ENCODE measurements at places on chromosomes 12 and 14.

- no peak for DNase-seq
Observed at GRCh38 chr12:101969-102878, 35.7 kb downstream of the IQSEC3 start.

DNA sequence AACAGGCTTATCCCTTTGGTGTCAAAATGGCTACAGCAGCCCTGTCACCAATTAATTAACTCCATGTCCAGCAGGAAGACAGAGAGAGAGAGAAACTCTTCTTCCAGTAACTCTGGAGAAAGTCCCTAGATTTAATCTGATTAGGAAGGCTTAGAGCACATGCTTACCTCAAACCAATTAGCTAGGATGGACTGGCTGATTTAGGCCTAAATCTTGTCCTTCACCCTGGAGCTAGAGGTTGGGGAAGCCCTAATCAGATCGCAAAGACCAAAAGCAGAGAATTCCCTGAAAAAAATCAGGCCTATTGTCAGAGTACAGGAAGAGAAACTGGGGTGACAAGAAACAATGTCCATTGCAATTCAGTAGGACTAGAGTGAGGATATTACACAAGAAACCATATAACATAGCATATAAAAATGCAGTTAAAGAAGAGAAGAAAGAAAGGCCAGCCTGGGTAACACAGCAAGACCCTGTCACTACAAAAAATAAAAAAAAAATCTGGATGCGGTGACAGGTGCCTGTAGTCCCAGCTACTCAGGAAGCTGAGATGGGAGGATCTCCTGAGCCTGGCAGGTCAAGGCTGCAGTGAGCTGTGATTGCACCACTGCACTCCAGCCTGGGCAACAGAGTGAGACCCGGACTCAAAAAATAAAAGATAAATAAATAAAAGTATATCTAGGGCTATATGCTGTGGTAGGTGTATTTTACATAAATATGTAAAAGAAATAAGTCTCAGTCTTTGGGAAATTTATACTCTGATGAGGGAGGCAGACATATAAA is 34.9 kb upstream of the TUBA1A start:
- DNase-seq, result no peak

DNA sequence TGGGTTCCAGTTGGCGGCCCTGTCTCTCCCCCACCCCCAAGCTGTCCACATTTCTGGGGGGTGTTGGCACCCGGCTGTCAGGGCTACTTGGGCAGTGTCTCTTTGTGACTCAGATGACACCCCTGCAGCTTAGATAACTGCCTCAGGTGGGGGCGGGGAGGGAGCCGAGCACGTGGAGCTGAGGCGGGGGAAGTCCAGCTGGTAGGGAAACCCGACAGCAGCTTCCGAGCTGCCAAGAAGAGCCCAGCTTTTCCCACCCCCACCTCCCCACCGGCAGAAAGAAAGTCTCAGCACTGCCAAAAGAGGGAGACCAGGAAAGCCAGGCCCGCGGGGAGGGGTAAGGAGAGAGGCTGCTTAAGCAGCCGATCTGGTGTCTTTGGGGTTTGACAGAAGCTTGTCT is 1.4 kb downstream of the LRTM2 start:
- DNase-seq, result no peak

GRCh38 chr14:98122527-98122926 is 1149.5 kb downstream of the BCL11B start:
- DNase-seq, result peak; percentile 19

DNA sequence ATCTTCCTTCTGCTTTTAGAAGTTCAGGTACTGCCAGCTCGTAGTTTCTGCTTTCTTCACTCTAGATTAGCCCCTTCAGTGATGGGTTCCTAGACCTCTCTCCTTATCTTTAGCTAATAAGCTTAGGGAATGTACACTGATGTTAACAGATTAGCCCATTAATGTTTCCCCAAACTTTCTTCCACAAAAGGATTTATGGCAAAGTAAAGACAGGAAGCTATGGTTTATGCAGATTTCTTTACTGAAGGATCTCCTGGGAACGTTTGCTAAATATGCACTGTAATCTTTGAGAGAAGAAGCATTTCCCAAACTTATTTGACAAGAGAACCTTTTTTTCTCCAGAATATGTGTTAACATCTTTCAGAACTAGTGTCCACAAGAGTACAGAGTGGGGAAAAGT is 4.2 kb downstream of the SOCS4 start:
- DNase-seq, result no peak

GRCh38 chr12:51661836-51662235 is 70.8 kb downstream of the SCN8A start:
- no peak for DNase-seq

DNA sequence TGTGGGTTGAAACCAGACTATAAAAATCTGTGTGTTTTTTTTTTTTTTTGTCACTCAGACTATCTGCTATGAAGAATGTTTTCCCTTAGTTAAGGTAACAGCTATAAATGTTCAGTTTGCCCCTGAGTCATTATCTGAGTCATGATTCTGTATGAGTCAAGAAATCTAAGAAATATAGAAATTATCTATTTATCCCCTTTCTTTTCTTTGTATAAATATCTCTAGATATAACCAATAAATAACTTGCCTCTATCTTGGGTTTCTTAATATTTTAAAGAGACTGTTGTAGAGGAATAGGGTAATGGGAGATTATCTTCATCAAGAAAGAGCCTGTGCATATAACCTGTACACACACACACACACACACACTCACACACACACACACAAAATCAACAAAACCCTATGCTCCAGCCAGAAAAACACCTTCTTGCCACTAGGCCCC is 161.7 kb upstream of the EEA1 start:
- no peak for DNase-seq

DNA sequence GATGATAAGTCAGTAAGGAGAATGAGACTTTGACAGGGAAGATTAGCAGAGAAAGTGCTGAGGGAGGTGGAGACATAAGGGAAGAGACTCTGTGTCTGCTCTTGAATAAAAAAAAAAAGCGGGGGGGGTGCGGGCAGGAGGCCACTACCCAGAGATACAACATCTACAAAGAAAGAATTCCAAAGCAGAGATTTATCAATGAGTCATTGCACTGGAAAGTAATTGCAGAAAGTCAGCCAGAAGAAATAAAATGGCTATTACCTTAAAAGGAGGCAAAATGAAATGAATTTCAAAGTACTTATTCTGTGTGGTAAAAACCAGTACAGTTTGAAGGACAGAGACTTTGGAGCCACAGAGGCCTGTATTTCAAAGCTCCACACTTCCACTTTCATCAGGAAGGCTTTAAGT is 267.1 kb upstream of the PRKD1 start:
- DNase-seq, result no peak

DNA sequence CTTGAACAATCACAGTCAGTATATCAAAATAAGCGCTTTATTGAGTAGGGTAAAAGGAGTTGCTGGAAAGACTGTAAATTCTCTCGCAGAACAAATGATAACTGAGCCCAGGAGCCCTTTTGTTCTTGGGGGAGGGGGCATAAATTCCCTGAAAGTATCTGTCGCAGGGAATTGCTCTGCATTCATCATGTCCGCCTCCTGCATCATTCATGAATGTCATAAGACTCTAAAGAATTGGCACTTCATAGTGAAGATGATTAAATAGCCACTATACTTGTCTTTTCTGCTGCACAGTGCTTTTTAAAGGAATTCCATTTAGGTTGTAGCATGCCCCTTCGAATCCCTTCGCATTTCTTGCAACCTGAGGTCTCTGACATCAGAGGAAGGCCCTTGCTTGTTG is 762.3 kb downstream of the DIO2 start:
- no peak for DNase-seq

DNA sequence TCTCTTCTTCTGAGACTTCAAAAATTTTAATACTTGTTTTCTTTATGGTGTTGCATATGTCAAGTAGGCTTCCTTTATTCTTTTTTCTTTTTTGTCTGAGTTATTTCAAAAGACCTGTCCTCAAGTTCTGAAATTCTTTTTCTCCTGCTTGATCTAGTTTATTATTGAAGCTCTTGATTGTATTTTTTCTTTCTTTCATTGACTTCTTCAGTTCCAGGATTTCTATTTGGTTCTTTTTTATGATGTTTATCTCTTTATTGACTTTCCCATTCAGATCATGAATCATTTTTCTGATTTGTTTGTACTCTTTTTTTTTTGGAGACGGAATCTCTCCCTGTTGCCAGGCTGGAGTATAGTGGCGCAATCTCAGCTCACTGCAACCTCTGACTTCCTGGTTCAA is 34.1 kb downstream of the IFT43 start:
- no peak for DNase-seq

- DNase-seq, result no peak
Observed at GRCh38 chr12:33296529-33296928, 143.1 kb downstream of the SYT10 start.

DNA sequence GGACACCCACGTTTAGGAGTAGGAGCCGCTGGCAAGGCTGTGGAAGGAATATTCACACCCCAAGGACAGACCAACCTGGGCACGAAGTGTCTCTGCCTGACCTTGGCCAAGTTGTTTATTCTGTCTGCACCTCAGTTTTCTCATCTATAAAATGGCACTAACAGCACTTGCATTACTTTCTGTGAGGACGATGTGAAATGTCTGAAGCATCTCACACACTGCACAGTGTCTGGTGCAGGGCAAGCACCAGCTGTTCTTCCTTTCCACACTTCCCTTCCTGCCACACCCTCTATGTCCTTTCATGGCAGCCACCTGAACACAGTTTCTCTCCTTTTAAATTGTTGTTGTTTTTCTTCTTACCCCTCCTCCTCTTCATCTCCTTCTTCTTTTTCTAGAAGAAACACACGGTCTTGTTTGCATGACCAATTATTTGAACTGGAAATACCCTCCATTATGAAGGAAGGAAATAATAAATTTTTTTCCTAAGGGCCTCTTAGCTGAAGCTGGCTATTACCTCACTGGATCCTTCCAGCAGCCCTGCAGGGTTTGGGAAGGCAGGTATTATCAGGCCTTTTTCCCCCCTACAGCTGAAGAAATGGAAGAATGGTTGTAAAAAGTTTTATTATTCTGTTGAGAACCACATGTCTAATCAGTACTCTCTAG is 42.9 kb upstream of the ATP23 start:
- DNase-seq, result peak; percentile 32

Measured in CD4-positive, alpha-beta T cell treated with Interleukin-10 for 1 hour (primary cell).